ENCODE measurements at places on chromosomes 4 and X. TPM values are rescaled to one million over a fixed set of nuclear protein-coding genes. Genes with fewer than 3 reads are reported as not detected.

EDNRA gene
- total RNA-seq = 140 TPM

PRRG1 gene
- total RNA-seq = 8.3 TPM

SGMS2 gene
- 9.2 TPM for total RNA-seq

- no peak for DNase-seq
Observed at GRCh38 chr4:66482186-66482585, 811.9 kb upstream of the EPHA5 start.

DNA sequence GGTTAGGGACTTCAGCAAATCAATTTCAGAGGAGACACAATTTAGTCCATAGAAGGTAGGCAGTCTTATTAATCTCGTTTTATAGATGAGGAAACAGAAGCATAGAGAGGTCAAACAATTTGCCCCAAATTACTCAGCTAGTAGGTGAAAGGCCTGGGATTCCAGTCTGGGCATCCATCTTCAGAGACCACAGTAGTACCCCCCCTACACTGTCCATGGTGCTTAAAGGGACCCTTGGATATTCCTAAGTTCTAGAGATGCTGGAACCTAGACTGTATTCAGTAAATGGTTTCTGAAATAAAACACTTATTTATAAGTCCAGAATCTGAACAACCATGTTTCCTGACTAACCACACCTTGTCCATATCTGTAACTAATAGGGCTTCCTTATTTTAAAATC, 174.8 kb downstream of the CEP135 start:
- DNase-seq = no peak

CSN1S1 gene
- total RNA-seq = not detected

DNA sequence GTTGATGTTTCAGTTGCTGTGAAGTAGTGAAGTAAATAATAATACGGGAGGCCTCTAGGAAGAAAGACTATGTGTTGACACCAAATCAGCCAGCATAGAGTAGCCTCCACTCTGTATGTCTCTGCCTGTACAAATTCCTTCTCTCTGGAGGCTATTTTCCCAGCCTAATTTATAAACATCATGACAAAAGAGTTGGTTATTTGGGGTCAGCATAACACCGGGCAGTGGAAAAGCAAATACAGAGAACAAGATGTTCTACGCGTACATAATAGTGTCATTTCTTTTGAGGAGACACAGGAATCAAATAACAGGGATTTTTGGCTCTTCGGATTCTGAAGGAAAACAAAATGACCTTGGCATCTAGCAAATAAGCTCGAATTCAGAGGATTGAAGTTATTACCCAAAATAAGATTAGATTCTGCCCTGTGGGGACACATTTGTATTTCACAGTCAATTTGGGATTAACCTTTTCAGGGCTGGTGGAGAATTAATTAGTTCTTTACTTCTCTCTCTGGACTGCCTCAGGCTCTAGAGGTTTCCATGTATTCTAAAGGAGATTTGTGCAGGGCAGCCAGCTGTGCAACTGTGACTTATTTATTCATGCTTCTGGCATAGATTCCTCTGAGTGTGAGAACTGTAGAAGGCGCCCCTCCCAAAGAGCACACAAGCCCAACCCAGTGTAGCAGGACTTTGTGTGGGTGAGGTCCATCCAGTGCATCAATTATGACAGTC, 14.1 kb upstream of the SYTL4 start:
- no peak for DNase-seq

DNA sequence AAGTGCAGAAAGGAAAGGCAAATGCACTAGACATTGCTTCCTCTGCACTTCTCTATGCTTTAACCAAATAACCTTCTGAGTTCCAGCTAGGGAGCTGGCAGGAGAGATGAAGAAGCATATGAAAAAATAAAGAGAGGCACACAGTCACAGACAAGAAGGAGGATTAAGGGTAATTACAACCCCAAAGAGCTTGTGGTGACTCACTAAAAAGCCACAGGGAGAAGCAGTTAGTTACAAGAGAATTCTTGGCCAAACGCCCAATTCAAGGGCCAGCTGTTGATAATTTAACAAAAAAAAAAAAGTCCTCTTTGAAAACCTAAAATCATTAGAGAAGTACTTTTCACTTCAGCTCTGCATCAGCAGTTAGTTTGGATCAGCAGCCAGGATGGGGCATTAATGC, 478.0 kb downstream of the KCNIP4 start:
- no peak for DNase-seq

SPANXA2 gene
- total RNA-seq = not detected

CYLC1 gene
- not detected for total RNA-seq

MID2 gene
- 9.4 TPM for total RNA-seq

Data from mesothelial cell of epicardium (in vitro differentiated cells).